Right forelimb (tissue), 1 donor: ENCODE measurements at places on chromosomes 6 and 20.

- no peak for DNase-seq
These were observed 559.6 kb upstream of the NRSN1 start for GRCh38 chr6:23566418-23566817.

DNA sequence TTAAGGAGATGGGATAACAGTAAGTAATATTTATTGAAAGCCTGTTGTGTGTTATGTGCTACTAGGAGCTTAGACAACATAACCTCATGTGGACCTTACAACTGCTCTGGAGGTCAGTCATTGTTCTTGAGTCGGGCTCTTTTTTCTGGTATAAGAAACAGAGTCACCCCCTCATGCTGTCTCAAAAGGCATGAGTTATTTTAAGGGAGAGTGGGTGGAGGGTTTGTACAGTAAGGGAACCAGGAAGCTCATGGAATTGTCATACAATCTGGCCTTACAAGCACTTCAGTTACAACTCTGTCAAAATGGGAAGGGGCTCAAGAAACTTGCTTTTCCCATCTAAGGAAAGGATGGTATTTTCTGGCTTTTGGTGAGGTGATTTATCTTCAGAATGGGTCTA, 16.5 kb upstream of the DSE start:
- DNase-seq: no peak

GRCh38 chr6:27829453-27830211, 82.6 kb downstream of the OR2B2 start:
- DNase-seq: no peak

- DNase-seq: no peak
These were observed 353.0 kb downstream of the TAF4 start for GRCh38 chr20:61712688-61713087.

DNA sequence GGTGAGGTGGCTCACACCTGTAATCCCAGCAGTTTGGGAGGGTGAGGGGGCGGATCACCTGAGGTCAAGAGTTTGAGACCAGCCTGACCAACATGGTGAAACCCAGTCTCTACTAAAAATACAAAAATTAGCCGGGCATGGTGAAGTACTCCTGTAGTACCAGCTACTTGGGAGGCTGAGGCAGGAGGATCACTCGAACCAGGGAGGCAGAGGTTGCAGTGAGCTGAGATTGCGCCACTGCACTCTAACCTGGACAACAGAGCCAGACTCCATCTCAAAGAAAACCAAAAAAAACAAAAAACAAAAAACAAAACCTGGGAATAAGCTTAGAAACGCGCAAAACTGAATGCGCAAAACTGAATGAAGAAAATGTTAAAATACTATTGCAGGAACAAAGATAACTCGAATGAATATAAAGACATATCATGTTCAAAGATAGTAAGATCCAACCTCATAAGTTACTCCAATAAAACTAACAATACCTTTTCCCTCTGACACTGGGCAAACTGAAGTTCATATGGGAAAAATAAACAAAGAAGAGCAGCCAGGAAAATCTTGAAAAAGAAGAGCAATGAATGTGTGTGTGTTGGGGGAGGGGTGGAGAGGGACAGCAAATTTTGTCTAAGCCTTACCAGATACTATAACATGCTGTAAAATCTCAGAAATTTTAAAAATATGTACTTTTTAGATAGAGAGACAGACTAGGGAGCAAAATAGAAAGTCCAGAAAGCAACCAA, 101.0 kb upstream of the BEND3 start:
- DNase-seq: no peak

DNA sequence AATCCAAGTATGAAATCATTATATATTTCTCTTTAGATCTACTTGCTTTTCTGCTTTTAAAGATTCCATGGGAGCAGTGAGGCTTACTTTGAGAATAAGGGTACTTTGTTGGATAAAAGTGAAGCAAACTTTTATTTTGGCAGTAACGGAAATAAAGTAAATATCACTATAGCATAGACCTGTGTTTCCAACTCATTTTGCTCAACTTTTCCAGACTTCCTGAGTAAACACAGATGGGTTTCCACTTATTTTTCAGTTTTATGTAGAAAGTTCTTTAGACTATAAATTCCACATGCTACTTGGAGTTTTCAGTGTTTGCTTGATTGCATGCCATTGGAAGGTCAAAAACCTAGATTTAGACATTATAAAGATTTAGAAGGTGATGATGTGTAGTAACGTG, 6.2 kb downstream of the STX16 start:
- no peak for DNase-seq

- DNase-seq: no peak
These were observed 10.2 kb upstream of the HLA-DOB start for GRCh38 chr6:32827025-32827424.

GRCh38 chr6:9795880-9796279, 619.0 kb downstream of the TFAP2A start:
- no peak for DNase-seq

DNA sequence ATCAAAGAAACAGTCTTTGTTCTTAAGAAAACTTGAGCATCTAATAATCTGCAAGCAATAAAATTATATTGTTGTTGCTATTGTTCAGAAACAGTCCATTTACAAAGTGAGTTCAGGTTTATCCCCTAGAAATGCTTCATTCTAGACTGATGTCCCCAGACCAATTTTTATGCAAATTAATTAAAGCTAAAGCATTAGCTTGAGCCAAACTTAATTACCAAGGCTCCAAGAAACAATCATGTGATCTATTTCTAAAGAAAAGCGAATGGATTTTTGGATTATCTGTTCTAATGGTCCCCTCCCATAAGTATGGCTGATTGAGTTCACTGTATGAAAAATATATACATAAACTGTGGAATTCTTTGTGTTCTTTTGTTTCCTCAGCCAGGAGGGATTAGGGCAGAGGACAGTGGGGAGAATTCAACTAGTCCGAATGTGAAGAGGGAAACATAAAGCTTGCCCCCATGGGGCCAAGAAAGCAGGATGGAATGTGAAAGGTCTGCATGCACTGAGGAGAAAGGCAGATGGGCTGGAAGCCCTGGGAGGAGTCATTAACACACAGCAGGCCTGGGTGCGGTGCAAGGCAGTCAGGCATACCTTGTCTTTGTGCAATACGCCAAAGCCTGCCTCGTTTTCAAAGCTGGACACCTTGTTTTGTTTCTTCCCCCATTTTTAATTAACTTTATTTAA, 597.1 kb downstream of the KIF16B start:
- DNase-seq: no peak

DNA sequence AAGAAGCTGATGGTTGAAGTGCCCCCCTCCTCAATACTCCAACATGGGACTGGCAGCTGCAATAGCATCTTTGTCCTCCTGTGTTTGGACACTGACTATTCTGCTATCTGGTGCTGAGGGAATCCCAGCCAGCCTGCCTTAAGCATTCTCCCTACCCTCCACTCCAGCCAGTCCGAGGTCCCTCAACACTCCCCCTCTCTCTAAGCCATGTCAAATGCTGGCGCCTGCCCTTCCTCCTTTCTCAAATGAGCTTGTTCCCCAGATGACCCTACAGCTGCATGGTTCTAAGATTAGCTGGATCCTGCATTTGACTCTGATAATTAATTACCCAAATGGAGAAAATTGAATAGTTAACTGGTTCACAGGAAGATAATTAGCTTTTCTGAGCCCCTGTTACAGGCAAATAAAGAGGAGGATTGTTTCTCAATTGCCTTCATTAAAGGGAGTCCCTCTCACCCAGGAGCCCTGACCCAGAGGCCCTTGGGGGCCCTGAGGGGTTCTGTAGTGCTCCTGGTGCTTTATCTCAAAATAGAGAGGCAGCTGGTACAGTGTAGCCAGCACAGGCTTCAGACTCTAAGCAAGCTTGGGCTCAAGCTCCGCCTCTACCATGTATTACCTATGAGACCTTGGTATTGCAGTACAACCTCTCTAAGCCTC, 37.9 kb upstream of the CHD6 start:
- no peak for DNase-seq

DNA sequence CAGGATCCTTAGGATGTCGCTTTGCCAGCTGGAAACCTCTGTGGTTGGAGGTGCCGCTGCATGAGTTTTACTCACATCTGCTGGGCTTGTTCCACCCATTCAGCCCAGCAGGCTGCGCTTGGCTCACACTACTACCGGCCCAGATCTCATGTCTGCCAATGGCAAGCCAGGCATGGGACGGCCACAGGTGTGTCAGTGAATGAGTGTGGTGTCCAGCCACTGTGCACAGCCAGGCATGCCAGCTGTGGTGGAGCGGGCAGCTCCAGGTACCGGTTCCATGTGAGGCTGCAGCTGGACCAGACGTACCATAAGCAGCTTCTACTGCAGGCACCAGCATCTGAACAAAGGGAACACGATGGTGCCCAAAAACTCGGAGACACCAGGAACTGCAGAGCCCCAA, 33.1 kb upstream of the ASF1A start:
- DNase-seq: no peak

DNA sequence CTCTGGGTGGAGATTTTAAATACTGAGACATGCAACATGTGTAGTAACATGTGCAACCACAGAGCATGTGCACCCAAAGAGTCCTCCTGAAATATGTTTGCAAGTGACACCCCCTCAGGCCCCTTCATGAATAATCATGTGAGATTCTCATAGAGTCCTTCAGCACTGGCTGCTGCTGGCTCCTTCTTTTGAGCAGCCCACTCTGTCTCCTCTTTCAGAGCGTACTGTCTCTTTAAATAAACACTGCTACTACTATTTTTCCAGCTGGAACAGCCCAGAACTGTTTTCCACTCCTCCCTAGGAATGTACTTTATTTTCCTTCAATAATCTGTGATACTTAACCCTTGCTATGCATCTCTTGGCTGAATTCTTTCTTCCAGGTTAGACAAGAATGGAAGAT, 42.0 kb downstream of the HLA-DRB5 start:
- DNase-seq: no peak

DNA sequence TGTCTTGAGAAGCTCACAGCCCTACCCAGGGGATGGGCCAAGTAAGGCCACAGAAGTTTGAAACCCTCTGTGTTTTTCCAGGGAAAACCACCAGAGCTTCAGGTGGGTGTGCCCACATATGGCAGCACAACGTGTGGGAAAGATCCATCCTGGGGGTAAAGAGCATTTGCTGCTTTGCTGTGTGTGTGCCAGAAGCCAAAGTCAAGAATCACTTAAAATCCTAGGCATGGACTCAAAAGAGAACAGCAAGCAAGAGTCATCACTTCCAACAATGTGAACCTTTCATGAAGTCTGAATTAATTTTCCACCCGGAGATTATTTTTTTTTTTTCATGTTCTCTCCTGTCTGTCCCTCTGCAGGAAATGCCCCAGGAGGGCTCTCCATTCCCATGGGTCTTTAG, 308.2 kb upstream of the SGK1 start:
- DNase-seq: no peak

DNA sequence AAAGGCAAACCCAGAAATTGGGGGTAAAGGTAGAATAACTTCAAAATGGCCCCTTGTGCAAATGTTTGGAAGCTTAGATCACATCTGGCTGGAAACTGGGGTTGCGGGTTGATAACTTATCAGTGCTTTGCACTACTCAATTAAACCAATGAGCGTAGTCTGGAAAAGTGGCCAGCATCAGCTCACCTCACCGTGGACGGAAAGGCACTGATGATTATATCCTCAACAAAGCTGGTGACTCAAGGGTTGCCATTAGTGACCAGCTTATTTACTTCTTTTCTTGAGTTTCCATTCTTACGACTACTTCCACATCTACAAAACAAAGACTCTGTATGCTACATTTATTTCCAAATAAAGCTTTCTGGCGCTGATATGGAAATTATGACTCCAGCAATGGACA, 198.5 kb upstream of the HEY2 start:
- DNase-seq: no peak

GRCh38 chr6:17165383-17165782, 63.5 kb downstream of the STMND1 start:
- no peak for DNase-seq

GRCh38 chr20:17542993-17543412, 11.8 kb upstream of the BFSP1 start:
- no peak for DNase-seq

GRCh38 chr20:44400970-44401769, 45.7 kb downstream of the HNF4A start:
- DNase-seq: no peak

DNA sequence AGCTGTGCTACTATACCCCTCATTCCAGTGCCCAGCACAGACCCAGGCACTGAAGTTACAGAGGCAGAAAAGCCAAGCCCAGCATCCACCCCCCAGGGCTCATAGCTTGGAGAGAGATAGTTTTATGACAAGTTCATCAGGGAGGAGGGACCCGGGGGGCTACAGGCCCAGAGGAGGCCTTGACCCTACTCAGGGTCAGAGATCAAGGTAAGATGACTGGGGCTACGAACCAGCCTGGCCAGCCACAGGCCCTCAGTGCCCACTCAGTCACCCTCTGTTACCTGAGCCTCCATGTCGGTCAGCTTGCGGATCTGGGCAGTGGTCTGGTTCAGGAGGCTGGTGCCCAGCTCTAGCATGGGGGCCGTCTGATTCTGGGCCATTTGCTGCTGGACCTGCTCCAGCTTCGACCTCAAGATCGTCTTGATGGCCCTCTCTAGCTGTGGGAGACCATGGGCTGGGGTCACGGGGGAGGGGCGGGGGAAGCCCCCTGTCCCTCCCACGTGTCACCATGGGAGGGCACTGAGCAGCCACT, 26.1 kb downstream of the ANGPT4 start:
- DNase-seq: no peak

GRCh38 chr6:2866171-2866846, 24.6 kb upstream of the SERPINB1 start:
- DNase-seq: no peak

GRCh38 chr6:107668743-107669474, 155.2 kb downstream of the SCML4 start:
- DNase-seq: no peak

DNA sequence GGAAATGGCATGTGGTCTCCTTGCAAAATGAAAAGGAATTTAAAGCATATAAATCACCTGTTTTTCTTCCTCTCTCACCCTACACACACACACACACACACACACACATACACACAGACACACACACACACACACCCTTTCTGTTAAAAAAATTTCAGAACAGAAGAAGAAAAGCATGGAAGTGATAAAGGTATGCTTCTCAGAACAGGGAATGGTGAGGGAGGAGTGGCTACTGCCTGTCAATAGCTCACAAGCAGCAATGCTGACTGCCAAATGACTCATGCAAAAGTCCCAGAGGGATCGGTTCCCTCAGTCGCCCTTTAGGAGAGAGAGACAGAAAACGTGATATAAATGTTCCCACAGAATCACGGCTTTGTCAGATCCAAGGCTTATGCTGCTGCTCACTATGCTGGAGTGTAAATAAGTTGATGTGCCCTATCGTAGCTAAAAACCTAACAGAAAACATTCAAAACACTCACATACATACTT, 102.6 kb downstream of the IBTK start:
- DNase-seq: peak; percentile 50

- no peak for DNase-seq
These were observed 6.8 kb downstream of the MKKS start for GRCh38 chr20:10427060-10427692.

- DNase-seq: no peak
These were observed 118.0 kb upstream of the CD93 start for GRCh38 chr20:23203951-23204730.
